T-helper 2 cell treated with Interferon-gamma antibody and Interleukin-4, amounts not matched to agents 5 μg/mL and 100 μg/mL, for 36 hours (primary cell): ENCODE measurements at places on chromosomes 5 and 9.

DNA sequence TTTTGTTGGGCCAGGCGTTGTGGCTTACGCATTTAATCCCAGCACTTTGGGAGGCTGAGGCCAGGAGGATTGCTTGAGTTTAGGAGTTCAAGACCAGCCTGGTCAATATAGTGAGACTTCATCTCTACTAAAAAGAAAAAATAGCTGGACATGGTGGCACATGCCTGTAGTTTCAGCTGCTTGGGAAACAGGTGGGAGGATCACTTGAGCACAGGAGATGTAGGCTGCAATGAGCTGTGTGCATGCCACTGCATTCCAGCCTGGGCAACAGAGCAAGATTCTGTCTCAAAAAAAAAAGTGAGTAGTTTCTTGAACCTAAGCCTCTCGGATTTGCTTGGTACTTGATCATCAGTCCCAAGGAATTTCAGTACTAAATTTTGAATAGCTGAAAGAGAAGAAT, 26.9 kb downstream of the G3BP1 start:
- no peak for DNase-seq

GRCh38 chr5:78821536-78822021, 163.5 kb downstream of the ARSB start:
- DNase-seq, result no peak

GRCh38 chr9:7996558-7996957, 197.0 kb upstream of the DMAC1 start:
- no peak for DNase-seq

DNA sequence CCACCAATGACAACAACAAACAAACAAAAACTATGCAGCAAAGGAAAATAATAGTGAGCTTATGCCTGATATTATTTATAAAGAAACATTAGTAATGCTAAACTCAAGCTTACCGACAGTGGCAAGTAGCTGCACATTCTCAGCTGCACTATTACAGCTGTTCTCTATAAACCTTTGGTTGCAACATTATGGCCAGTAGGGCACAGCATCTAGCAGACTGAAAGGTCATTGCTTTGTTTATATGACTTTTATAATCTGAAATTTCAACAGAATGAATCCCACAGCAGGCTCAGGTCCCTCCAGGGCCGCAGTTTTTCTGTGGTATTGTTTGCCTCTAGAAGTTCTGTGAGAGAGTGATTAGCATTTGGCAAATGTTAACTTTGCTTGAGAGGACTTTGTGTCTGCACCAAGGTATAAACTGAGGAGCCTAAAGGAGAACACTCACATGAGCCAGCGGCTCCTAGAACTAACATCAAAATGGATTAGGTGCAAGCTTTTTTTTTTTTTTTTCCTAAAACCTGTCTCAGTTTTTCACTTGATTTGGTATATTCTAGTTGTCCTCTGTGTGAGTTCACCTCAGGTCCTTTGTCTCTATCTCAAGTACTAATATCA, 58.3 kb downstream of the IZUMO3 start:
- DNase-seq, result no peak

DNA sequence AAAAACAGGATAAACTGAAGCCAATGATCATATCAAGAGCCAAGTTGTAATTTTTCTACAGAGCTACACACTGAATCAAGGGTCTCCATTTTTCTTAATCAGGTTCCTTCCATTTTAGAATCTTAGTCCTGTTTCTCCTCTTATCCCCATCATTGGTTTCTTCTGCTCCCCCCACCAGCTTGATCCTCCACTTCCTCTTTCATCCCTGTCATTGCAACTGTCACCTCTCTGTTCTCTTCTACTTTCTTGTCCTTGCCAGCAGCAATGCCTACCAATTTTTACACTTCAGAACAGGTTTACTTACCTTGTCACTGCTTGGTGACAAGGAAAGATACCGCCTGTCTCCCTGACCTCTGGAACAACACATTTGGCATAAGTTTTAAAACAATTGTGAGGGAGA, 97.3 kb downstream of the CFAP90 start:
- no peak for DNase-seq
